ENCODE measurements at places on chromosomes 7 and 10.

DNA sequence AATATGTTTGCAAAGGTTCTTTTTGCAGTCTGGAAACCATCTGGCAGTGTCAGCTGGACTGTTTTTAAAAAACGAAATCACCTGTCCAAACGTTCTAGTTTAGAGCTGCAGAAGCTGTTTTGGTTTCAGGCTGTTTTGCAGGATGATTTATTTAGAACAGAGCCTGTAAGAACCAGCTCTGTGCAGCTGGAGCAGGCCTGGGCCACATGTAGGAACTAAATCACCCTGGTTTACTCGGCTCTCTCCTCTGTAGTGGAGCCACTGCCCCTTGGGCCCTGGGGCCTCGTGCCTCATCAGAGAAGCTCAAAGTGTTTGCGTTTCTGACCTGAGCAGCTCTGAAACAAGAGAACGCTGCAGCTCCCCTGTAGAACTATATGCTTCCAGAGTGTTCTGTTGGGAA is 142.5 kb downstream of the ACTR3B start:
- no peak for DNase-seq

DNA sequence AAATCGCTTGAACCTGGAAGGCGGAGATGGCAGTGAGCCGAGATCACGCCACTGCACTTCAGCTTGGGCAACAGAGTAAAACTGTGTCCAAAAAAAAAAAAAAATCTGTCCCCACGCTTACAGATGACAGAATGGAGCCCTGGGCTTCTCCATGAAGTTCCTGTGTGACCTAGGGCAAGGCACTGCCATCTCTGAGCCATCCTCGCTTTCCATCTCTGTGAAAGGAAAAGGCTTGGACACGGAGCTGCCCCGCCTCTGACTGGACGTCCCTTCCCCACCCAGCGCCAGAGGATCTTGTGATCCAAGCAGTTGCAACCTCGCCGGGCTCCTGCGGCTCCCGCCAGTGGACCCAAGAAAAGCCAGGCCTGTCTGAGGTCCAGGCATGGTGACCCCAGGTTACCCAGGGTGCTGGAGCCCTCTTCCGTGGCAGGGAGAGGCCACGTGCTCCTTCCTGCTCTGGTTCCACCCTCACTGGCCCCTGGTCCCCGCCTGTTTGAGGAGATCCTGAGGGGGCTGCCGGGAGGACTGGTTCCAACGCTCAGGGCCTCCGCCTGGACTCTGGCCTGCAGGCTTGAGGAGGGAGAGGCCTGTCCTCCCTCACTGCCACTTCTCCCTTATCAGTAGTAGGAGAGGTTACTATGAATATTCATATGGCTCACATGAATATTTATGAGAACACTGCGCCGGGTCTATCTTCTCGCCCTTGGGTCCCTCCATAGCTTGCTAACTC is 25.6 kb upstream of the ELFN1 start:
- DNase-seq: no peak

- DNase-seq: no peak
Measured at GRCh38 chr7:134920026-134920753, 66.1 kb upstream of the AGBL3 start.

DNA sequence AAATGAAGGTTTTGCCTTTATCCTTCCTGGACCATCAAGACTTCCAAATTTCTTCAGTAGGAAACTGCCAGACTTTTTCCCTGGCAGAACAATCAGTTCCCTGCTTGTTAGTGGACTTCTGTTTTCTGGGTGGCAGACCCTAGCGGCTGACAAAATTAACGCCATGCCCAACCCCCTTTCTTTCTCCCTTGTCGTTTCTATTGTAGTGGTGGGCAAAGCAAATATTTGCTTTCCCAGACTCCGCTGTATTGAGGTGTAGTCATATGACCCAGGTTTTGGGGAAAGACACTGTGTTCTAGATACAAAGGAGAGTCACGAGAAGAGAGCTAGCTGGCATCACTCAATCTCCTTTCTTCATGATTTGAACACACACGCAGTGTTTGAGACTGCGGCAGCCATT is 7.7 kb downstream of the PON2 start:
- no peak for DNase-seq

DNA sequence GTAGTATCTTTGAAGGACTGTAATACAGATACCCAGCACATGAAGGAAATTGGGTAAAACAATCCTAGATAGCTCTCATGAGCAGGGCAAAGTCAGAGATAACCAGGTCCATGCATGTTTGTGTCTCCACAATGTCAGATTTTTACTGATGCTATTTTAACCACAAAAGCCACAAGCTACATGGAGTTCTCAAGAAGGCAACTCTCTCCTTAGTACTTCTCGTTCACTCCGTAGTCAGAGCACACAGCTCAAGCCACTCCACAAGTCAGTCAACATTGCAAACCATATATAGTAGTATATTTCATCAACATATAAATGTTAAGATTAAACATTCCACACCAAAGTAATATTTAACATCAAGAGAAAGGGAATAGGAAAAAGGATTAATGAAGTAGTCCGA is 98.0 kb upstream of the PIK3CG start:
- DNase-seq: no peak

DNA sequence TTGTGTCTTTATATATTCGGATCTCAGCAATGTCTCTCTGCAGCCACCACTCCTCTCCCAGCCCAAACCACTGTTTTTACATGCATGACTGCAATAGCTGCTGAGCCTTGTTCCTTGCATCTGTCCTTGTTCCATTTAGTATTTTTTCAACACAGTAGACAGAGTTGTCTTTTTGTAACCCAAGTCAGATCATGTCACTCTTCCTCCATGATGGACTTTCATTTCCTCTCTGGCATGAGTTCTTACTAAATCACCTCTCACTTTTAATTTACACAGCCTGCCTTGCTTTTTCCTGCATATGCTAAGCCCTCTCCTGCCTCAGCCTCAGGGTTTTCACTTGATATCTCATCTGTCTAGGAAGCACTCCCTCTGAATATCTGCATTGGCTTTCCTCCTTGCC is 353.2 kb downstream of the HGF start:
- DNase-seq: no peak

DNA sequence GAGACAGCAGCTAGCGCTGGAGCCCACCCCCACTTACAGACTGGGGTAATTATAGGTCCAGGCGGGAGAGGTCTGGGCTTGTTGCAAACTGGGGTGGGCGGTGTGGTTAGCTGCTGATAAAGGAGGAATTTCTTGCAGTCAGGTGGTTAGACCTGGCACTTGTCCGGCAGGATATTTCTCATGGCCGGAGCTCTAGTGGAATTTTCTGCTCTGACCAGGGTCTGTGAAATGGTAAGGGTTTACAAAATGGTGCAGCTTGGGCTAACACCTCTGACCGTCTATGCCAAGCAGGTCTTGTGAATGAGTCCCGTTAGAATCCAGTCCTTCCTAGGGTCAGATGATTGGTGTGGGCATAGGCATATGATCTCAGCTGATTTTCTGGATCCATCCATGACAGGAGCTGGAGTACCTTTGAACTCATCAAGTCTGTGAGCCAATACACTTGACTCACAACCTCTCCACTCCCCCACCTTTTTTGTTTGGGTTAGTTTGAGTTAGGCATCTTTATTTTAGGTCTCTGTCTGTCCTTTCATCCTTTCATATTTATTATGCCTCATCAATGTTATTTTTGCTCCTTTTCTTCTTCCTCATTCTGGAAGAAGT is 213.4 kb downstream of the SUGCT start:
- no peak for DNase-seq

DNA sequence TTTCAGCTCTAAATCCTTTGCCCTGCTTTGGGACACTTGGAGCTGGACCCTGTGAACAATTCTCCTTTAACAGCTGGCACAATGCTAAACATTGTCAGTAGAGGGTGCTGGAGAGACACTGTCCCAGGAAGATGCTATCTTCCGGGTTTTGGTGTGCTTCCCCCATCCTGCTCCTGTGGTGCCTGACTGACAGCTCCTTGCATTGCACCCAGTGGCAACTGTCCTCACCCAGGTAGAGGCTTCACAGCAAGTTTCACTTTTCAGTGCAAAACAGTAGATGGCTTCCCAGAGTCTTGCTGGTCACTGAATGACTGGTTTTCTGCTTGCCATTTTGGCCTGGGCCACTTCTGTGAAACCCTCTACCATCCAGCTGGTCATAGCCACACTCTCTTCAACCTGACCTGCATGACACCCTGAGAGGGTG is 77.3 kb downstream of the CDC14C start:
- peak; percentile 30 for DNase-seq

GRCh38 chr7:110007320-110008063 is 1083.4 kb upstream of the LRRN3 start:
- DNase-seq: no peak
